Fibroblast of skin of abdomen (primary cell): ENCODE measurements at places on chromosomes 6 and 20.

DNA sequence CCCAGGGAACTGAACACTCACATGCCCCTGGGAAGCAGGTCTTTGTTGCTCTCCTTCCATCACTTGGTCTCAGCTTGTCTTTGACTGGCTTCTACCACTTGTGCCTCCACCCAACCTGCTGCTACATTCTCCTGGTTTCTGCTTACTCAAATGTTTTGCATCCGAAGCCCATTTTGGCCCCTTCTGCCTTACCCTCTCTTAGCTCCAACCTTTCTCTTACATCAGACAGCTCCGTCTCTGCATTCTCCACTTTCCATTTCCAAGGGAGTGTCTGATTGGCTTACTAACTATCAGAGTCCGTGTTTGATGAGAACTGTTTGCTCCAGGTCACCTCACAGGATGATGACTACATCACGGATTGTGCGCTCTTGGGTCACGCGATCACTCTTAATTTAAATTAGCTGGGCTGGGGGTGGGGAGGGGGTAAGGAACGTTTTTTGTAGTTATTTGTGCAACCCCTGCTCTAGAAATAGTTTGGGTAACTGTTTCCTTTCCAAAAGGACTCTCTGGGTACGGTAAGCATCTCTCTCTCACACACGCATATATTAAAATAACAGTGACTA lies 844 bp upstream of the ABRACL start:
- peak; percentile 31 for DNase-seq

DNA sequence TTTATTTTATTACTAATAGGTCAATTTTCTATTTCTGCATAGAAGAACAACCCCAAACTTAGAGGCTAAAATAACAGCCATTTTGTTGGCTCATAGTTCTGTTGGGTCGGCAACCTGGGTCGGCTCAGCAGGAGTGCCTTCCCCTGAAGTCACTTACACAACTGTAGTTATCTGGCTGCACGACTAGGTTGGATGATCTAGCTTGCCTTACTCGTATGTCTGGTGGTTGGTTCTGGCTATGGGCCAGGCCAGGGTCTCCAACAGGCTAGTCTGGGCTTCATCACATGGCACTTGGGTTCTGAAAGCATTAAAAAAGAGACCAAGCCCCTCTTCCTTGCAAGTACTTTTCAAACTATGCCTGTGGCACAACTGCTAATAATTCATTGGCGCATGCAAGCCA lies 53.5 kb downstream of the STXBP5 start:
- no peak for DNase-seq

DNA sequence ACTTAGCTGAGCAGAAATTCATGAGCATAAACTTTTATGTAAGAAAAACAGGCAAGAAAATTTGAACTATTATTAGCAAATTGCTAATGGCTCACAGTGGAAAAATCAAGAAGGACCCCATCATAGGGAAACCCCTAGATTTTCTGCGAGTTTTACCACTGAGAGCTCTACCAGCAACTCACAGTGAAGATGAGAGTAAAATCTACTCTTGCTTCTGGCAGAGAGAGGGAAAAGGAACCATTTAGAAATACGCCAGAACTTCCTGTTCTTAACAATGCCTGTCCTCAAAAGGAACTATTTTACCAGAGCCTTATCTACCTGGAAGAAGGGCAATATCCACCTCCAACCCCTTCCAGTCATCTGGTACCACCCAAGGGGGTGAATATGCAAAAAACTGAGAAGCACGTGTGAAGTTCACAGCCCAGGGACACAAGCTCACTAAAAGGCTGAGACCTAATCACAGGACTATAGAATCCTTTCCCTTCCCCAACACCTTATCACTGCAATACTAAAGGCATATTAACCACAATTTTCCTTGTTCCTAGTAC lies 34.4 kb upstream of the ASF1A start:
- no peak for DNase-seq

- no peak for DNase-seq
Observed at GRCh38 chr6:137365707-137366437, 128.3 kb downstream of the OLIG3 start.

- DNase-seq = no peak
Observed at GRCh38 chr20:4813076-4813862, 91.6 kb downstream of the PRND start.
